Cardiac septum (tissue), 1 donor: ENCODE measurements at places on chromosomes 6 and 20. TPM values are rescaled to one million over a fixed set of nuclear protein-coding genes. Genes with fewer than 3 reads are reported as not detected.

The PRDM1 gene
- total RNA-seq, result 2.0 TPM

The CRISP2 gene
- not detected for total RNA-seq

The TFAP2A gene
- 0.54 TPM for total RNA-seq

The PLN gene
- 2,070 TPM for total RNA-seq

The SOX18 gene
- 67.0 TPM for total RNA-seq

The TGM2 gene
- 792 TPM for total RNA-seq

The XKR7 gene
- not detected for total RNA-seq

The VPS52 gene
- total RNA-seq, result 32.5 TPM

DNA sequence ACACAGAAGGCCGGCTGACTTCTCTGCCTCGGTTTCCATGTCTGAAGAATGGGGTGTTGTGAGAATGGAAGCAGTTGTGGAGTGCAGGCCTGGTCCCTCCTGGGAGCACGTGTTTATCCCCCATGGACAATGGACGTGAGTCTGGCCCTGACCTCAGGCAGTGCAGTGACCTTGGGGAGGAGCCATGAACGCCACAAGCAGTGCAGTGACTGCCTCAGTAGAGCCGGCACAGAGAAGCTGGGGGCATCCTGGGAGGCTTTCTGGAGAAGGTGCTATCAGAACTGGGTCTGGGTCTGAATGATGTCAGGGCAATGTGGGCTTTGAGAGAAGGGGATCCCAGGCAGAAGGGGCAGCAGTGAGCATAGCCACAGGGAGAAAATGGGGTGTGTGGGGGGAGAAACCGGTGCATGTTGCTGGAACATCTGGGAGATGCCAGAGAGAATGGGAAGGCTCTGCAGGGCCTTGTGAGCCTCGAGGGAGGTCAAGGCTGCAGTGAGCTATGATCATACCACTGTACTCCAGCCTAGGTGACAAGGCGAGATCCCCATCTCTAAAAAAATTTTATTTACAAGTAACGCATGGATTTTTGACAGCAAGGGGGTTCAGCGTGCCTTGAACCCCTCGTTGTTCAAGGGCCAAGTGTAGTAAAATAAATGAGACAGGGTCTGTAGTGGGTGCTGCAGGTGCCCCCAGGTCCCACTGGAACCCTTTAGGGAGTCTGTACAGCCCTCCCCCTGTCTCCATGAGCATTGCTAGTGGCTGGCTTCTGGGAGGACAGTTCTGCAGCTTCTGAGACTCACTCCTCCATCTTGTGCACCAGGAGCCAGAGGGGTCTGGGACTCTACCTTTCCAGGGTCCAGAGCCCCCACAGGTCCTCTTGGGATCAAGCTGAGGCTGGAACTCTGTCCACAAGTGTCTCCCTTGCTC lies 27.0 kb upstream of the ZBP1 start:
- DNase-seq, result peak; percentile 66

- no peak for DNase-seq
Observed at GRCh38 chr6:130148181-130148580, 74.6 kb downstream of the SAMD3 start.

- no peak for DNase-seq
Observed at GRCh38 chr6:147384029-147384428, 124.5 kb upstream of the SAMD5 start.

GRCh38 chr6:44800171-44800783 lies 412.8 kb downstream of the CDC5L start:
- no peak for DNase-seq

DNA sequence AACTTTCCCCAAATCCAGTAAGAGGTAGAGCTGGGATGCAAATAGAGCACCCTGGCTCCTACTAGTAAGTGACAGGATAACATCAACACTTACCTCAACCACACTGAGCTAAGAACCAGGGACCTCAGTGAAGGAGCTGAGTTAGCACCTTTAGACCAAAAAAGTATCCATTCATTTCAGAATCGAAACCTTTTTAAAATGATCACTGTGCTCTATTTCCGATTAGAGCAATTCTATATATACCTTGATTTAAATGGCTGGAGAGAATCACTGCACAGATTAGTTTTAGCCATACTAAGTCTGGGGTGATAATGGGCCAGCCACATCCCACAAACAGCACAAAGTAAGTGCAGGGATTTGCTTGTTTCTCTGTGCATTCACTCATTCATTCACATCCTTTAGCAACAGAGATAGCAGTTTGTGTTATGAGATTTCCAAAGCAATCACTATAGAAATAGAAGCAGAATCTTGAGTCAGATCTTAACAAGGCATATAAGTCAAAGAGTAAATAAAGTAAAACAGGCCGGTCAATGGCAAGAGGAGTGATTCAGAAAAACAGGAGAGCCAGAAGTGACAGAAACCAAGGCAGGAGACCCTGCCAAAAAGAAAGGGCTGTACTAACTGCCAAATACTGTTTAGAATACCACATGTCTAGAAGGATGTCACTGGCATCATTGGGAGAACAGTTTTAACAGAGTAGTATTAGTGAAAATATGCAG lies 136.3 kb downstream of the KIF13A start:
- DNase-seq, result no peak

DNA sequence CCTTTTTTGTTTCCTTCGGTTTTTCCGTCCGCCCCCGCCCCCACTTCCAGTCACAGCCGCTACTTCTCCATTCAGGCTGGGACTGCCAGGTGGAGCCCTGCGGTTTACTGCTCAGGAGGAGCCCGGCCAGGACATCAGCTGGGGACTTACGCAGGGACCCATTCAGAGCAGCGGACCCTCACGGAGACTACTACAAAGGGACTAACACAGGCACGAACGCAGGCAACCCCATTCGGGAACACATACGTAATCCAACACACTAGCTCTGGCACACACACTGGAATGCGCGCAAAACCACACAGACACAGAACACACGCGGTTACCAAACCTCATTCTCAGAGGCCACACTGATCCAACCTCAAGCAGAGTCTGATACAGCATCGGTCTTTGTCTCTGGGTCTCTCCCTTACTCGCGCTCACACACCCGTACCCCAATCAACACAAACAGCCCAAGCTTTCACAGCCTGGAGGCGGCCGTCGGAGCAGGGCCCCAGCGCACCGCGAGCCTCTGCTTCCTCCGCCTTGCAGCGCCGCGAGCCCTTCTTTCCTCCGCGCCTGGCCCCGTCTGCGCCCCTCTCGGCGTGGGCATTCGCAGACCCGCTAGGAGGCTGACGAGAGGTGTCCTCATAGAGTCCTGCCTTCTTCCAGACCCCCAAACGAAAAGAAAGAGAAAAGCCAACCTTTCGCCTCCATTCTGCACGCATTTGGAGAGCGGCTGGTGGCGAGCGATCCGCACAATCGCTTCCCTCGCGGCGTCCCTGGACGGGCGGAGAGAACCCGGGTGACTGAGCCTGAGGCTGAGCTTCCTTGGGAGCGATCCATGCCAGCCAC lies 1.1 kb upstream of the SLC32A1 start:
- no peak for DNase-seq

DNA sequence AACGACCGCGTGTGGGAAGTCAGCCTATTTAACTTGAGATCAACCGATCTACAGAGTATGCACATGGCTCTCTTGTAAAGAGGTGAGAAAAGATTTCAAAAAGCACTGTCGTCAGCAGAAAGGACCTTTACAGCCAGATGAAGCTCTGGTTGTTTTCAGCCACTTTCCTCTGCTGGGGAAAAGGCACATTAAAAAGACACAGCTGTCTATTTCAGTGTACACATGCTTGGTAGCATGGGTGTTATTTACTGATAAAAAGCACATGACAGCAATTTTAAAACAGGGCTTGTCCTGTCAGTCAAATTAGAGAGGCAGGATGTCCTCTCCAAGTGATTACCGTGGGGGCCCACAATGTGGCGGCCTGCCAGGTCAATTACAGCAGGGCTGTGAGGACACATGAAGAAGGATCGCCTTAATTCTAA lies 188.9 kb downstream of the PRKN start:
- DNase-seq, result peak; percentile 82

DNA sequence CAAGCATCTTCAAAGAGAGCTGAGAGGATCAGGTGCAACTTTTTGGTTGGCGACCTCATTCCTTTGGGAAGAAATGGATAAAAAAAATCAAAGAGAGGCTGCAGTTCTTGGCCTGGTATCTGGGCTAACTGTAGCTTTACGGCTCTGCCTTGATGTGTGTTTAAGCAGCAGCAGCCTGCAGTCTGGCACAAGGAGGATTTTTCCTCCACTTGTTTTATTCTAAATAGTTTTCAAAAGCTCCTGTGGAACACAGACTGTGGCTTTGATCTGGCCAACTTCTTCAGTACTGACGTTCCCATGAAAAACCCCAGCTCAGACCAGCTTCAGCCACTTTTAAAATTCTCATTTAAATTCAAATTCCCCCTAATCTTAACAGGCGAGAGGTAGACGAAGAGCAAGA lies 137.3 kb downstream of the HDGFL1 start:
- DNase-seq, result no peak

DNA sequence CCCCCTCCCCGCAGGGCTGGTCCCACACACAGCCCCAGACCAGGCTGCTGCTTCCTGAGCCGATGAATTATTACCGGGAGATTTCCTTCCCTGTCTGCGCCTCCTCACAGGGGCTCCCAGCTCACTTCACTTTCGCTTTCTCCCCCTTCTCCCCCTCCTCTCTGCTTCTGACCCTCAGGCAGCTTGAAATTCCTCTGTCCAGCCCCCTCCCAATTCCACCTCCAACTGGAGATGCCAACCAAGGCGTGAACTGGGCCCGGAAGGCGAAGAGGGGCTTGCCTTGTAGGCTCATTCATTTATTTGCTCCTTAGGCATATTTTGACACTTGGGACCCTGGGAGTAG lies 1.7 kb upstream of the TCF15 start:
- DNase-seq, result no peak

- DNase-seq, result no peak
Observed at GRCh38 chr20:24964506-24964840, 15.4 kb downstream of the CST7 start.

DNA sequence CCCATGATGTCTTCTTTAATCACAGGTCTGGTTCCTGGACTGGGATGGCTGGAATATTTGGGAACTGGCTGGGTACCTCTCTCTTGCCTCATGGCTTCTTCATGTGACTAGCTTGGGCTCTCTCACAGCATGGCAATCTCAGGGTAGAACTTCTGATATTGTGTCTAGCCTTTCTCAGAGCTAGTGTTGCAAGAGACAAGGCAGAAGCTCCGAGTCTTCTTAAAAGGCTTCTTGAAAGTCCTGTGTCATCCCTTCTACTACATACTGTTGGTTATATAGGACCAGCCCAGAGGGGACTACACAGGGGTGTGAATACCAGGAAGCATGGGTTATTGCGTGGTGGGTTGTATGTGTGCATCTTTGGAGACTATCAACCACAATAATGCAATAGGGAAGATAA lies 23.3 kb downstream of the BCAS1 start:
- DNase-seq, result no peak

DNA sequence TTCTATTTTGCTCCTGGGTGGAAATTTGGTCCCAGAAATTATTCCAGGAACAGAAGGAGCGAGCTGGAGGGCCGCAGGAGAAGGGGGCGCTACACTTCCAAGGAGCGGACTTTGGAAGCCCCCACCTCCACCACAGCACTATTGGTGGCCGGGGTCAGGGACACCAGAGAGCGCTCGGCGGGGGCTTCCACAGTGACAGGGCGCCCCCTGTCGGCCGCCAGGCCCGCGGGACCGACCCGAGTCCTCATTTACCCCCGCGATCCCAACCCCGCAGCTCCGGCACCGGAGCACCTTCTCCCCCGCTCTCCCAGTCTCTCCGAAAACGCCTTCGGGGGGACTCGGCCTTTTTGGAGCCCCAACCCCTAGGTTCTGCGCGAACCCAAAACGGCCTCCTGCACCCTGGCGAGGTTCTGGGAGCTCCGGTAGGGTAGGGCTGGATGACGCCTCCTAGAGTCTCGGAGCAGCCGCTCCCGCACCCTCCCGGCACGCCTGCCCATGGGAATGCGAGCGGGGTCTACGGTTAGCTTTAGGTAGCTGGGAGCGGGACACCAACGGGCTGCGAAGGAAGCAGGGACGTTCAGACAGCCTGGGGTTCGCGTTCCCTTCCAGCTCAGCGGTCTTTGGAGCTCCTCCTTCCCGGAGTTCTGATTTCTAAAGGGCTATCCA lies 2.4 kb upstream of the FOXA2 start:
- DNase-seq, result no peak

DNA sequence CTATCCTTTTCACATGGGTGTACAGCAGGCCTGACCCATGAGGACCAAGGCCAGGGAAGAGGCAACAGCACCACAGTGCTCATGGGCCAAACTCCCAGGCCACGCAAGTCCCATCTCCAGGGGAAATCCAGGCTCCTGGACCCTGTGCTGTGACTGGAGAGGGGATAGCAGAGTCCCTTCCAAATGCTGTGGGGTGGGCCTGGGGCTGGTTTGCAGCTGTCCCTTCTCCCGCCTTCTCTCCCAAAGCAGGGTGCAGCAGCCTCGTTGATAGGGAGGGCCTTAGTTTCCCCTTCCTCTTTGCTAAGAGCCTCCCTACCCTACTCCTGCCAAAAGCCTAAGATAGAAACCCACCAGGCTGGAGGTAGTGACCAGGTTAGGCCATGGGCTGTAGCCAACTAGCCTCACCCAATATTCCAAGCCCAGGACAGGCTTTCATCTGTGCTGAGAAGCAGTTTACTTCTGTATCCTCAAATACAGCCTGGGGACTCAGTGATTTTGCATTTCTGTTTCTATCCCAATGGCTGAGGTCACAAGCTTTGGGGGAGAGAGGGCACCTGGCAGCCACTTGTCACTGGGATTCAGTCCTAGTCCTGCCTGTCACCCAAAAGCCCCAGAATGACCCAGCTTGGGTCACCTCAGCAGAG lies 1.4 kb downstream of the CTSZ start:
- DNase-seq, result no peak

DNA sequence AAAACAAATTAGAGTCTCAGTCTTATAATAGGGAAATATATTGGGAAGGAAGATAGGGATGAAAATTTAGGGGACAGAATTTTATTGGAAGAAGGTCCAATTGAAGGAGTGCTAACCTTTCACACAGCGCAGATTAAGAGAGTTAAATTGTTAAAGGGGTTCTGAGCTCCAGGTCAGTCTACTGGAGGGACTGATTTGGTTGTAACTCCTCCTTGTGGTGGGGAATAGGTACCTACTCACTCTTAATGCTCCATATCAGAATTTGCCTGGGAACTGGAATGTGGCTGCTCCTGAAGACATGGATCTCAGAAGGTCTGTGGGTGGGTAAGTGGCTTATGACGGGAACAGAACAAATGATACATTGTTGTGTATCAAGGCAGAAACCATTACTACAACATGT lies 143.5 kb downstream of the FLRT3 start:
- no peak for DNase-seq

GRCh38 chr20:25579081-25579770 lies 6.1 kb downstream of the NINL start:
- DNase-seq, result no peak
